Central memory CD8-positive, alpha-beta T cell (primary cell): ENCODE measurements at places on chromosomes 2 and 18.

DNA sequence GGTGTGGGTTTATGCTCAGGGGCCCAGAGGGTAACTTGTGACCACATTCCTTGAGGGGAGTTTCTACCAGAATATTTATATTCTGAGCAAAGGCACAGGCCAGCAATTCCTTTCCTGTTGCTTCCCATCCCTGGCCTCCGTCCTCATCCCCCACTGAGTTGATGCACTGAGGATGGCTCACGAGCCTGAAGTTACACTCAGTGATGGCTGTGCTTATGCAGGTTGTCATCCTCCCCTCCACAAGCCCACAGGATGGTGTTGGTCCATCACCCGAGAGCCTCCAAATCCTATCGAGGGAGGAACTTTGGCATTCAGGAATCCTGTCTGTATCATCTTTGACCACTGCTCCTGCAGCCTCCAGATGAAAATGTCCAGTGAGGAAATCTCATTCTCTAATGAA is 28.4 kb upstream of the FHOD3 start:
- H3K4me3 ChIP-seq: no peak overlapping the region
- no peaks in the 10 kb centered on the region for H3K36me3 ChIP-seq
- no peaks in the 10 kb centered on the region for H3K4me1 ChIP-seq

- DNase-seq: no peak
- H3K4me1 ChIP-seq: no peaks in the 10 kb centered on the region
- H3K4me3 ChIP-seq: no peak overlapping the region
Observed at GRCh38 chr2:180056367-180057118, 49.4 kb upstream of the CWC22 start.

DNA sequence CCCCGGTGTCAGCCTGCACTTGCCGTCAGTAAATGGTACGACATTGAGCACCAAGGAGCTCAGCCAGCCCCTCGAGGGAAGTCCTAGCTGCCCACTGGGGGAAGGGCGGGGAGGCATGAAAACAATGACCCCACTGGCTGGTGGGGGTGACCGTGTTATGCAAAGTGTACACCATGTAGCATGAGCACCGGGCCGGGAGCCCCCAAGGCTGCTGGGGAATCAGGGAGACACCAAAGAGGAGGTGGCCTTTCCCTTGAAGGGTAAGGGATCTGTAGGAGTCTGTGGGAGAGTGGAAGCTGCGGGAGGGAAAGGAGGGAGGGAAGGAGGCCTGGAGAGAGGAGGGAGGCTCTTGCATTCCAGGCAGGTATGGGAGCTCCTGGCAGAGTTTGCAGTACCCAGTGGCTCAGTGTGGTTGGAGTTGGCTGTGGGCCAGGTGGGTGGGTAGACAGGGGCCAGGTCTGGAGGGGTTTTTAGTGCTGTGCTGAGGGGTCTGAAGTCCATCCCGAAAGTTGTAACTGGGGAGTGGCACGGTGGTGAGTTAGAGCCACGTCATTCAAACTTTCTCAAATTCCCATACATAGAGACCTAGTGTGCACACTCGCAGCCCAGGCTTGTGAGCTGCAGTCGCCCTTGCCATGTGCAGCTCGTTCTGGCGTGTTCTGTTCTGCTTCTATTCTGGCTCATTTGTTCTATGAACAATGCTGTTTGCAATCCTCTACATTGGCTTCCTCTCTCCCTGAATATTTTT is 22.4 kb downstream of the RRM2 start:
- no peak overlapping the region for H3K4me3 ChIP-seq
- peaks cover 6% of the 10 kb centered on the region for H3K36me3 ChIP-seq
- H3K27ac ChIP-seq: no peak overlapping the region

- H3K36me3 ChIP-seq: no peaks in the 10 kb centered on the region
- H3K4me1 ChIP-seq: no peaks in the 10 kb centered on the region
- H3K4me3 ChIP-seq: no peak overlapping the region
- H3K27me3 ChIP-seq: no peaks in the 10 kb centered on the region
- H3K27ac ChIP-seq: no peak overlapping the region
Observed at GRCh38 chr2:22970284-22970975, 414.5 kb upstream of the KLHL29 start.

GRCh38 chr2:134591526-134591925 is 127.3 kb downstream of the TMEM163 start:
- H3K27ac ChIP-seq: no peak overlapping the region
- H3K4me3 ChIP-seq: no peak overlapping the region
- peaks cover 2% of the 10 kb centered on the region for H3K4me1 ChIP-seq
- no peak for DNase-seq

GRCh38 chr2:169585673-169586072 is 1.5 kb downstream of the PPIG start:
- peak overlapping the region; percentile 98 for H3K4me3 ChIP-seq
- H3K27ac ChIP-seq: peak overlapping the region; percentile 98
- H3K4me1 ChIP-seq: peaks cover 44% of the 10 kb centered on the region
- H3K36me3 ChIP-seq: peaks cover 29% of the 10 kb centered on the region

GRCh38 chr2:88841224-88841929 is 149.9 kb downstream of the RPIA start:
- H3K36me3 ChIP-seq: no peaks in the 10 kb centered on the region
- no peak overlapping the region for H3K4me3 ChIP-seq
- H3K27me3 ChIP-seq: peaks cover 76% of the 10 kb centered on the region
- no peaks in the 10 kb centered on the region for H3K4me1 ChIP-seq
- DNase-seq: no peak
- no peak overlapping the region for H3K27ac ChIP-seq

DNA sequence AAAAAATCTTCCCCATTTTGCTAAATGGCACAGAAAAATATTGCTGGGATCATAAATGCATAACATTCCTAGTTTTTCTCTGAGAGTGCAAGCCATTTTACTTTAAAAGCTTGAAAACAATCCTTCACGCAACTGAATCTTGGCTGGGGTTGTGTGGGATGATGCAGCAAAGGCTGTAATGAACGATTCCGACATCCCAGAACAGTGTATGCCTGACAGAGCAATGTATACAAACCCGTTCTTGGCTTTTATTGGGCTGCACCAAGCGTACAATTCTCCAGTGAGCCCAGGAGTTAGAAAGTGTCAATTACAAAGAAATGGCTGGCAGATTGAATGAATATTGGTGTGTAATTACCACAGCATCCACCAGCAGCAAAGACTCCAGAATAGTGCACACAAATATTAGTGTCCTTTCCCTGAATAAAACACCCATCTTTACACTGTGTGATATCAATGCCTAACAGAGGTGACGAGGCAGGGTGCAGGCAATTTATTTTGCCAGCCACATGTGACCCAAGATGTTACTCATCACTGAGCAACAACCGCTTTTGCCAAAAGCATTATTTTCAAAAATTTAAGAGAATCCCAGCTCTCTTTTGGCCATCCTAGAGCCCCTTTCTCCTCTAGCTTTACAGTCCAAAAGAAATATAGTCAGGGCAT is 578.6 kb upstream of the CHAC2 start:
- H3K4me1 ChIP-seq: no peaks in the 10 kb centered on the region
- H3K4me3 ChIP-seq: no peak overlapping the region
- no peak for DNase-seq
- no peaks in the 10 kb centered on the region for H3K36me3 ChIP-seq
- H3K27me3 ChIP-seq: no peaks in the 10 kb centered on the region

DNA sequence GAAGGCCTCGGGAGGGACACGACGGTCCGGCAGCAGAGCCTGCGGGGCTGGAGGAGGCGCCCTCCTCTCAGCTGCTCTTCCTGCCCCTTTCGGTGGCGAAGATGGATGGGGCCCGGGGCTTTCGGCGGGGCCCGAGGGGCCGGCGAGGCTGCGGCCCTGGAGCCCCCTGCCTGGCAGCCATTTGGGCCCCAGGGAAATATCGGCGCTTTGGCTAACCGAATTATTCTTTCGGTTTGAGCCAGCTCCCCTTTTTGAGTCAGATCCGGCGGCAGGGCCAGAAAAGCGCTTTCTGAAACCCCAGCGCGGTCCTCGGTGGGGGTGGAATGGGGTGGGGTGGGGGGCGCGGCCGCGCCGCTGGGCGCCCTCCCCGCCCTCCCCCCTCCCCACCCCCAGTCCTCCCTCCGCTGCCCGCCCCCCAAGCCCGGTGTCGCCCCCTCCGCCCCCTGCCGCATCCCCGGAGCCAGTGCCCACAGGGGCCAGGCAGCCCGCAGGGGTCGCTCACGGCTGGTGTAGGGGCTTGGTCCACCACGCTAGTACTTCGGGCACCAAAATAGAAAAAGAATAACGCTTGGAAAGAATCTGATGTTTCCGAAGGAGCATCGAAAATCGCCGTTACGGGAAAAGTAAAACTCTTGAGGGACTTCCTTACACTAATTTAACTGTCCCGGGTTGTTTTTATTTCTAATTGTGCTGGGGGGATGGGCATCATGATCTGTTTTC is 9.1 kb upstream of the ARID5A start:
- peaks cover 56% of the 10 kb centered on the region for H3K4me1 ChIP-seq
- no peaks in the 10 kb centered on the region for H3K27me3 ChIP-seq
- H3K36me3 ChIP-seq: no peaks in the 10 kb centered on the region
- DNase-seq: no peak

GRCh38 chr2:237400199-237400598 is 13.8 kb downstream of the COL6A3 start:
- H3K36me3 ChIP-seq: no peaks in the 10 kb centered on the region
- no peak overlapping the region for H3K4me3 ChIP-seq
- no peak overlapping the region for H3K27ac ChIP-seq
- DNase-seq: no peak
- no peaks in the 10 kb centered on the region for H3K4me1 ChIP-seq

DNA sequence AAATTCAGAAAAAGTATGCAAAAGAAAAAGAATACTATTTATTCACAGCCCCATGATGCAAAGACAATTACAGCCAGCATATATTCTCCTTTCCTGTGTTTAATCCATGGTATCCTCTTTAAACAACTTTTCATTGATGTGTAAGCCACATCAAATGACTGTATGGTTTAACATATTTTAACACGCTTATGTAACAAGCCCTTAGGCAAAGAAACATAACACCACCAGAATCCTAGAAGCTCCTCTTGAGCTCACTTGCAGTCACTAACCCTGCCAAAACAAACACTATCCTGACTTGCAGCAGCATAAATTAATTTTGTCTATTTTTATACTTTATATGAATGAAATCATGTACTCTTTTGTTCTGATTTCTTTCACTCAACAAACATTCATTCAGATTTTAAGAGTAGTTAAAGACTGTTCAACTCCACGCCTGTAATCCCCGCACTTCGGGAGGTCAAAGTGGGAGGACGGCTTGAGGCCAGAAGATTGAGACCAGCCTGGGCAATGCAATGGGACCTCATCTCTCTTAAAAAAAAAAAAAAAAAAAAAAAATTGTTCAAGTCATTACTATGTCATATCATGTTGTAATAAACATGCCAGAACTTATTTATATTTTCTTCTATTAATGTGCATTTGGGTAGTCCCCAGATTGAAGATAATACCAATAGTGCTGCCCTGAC is 226.3 kb downstream of the NBAS start:
- no peaks in the 10 kb centered on the region for H3K27me3 ChIP-seq
- no peak for DNase-seq
- peaks cover 9% of the 10 kb centered on the region for H3K4me1 ChIP-seq
- H3K4me3 ChIP-seq: no peak overlapping the region

DNA sequence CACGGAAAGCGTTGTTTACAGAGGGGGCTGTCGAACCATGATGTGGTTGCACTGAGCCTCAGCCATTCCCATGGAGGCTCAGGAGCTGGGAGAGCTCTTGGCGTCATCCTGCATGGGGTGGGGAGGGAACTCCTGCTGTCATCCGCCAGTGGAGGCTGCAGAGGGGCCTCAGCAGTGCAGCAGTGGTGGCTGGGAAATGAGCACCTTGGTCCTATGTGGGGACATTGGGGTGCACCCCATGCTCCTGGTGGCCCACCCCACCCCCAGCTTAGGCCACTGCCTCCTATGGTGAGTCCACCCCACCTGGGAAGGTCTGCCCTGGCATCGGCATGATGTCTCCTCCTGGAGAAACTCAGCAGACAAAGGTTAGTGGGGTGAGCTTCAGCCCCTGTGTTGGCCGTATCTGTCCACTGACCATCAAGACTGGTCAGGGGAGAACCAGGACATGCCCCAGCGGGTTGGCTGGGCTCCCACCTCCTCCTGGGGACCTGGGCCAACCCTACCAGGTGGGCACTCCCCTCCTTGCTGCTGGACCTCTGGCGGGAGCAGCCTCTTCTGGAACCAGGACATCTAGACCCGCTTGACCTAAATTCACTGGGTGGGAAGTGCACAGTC is 67.8 kb upstream of the HDAC4 start:
- H3K4me3 ChIP-seq: no peak overlapping the region
- H3K27me3 ChIP-seq: no peaks in the 10 kb centered on the region

DNA sequence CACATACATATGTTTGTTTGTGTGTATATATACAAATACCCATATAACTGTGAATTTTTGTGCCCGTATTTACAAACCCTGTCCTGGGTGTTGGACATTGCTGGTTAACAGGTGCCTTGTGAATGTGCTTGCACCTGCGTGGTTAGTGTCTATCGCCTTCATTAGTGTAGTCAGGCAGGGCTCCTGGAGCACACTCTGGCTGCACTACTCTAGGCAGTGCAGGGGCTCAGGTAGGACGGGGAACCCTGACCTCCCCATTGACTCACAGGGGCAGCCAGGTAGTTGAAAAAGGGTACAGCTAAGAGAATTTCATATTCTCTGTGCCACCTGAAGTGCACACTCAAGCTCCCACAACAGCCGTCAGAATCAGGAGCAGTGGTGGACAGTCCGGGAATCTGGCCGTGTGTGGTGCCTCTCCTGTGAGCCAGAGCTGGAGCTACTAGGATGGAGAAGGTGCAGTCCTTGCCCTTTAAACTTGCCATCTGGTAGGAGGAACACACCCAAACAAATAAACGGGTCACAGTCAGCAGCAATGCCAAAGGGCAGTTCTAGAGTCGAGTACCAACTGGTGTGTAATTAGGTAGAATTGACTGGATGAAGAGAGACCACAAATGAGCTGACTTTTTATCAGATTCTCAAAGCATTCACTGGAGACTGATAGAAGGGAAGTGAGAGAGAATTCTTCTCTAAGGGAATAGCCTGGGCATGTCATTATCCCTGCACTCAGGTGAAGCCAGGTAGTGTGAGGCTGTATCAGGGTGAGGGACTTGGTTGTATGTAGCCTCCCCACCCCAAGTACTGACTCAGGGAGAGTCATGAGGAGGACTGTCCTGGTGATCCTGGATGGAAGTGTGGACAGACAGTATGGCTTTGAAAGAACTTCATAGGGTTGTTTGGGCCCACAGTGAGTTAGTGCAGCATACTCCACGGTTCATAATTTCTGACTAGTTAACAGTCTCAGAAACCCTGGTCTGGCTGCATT is 44.1 kb downstream of the FARP2 start:
- peaks cover 10% of the 10 kb centered on the region for H3K36me3 ChIP-seq
- no peak overlapping the region for H3K27ac ChIP-seq
- no peaks in the 10 kb centered on the region for H3K4me1 ChIP-seq
- DNase-seq: no peak
- no peaks in the 10 kb centered on the region for H3K27me3 ChIP-seq

DNA sequence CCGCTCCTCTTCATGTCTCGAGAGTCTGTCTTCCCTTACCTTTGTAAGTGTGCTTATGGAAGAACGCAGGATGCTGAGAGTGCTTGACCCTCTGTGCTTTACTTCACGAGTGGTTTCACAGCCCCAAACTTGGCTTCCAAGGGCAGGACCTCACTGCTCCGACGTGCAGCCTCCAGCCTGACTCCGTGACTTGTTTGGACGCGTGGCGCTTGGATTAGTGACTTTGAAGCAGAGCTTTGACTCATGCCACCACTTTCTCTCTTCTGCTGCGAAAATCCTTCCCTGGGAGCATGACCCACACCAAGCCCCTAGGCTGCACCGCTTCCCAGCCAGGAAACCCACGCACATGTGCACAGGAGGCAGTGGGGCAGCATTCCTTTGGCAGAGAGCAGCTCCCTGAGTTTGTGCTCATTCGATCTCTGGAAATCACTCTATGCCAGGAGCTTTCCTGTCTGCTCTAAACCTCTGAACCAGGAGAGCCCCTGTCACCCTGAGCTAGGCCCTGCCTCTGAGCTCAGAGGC is 207.8 kb upstream of the HS6ST1 start:
- H3K27ac ChIP-seq: no peak overlapping the region
- no peak overlapping the region for H3K4me3 ChIP-seq
- no peaks in the 10 kb centered on the region for H3K36me3 ChIP-seq
- peaks cover 31% of the 10 kb centered on the region for H3K27me3 ChIP-seq
